Naive thymus-derived CD8-positive, alpha-beta T cell (primary cell): ENCODE measurements at places on chromosomes 1 and 21. TPM values are rescaled to one million over a fixed set of nuclear protein-coding genes. Genes with fewer than 3 reads are reported as not detected.

DNA sequence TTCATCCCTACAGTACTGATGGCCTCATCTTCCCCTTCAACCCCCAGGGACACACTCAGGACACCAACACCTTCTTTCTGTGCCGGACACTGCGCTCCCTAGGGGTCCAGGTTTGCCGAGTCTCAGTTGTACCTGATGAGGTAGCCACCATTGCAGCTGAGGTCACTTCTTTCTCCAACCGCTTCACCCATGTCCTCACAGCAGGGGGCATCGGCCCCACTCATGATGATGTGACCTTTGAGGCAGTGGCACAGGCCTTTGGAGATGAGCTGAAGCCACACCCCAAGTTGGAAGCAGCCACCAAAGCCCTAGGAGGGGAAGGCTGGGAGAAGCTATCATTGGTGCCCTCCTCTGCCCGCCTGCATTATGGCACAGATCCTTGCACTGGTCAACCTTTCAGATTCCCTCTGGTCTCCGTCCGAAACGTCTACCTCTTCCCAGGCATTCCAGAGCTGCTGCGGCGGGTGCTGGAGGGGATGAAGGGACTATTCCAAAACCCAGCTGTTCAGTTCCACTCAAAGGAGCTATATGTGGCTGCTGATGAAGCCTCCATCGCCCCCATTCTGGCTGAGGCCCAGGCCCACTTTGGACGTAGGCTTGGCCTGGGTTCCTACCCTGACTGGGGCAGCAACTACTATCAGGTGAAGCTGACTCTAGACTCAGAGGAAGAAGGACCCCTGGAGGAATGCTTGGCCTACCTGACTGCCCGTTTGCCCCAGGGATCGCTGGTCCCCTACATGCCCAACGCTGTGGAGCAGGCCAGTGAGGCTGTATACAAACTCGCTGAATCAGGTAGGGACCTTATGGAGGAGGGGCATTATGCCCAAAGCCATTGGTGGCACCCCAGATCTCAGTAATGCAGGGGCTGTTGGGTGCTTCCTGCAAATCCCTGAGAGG, 5.1 kb upstream of the LENEP start:
- DNase-seq: no peak

The ARL8A gene
- total RNA-seq: 43.3 TPM

GRCh38 chr1:239706245-239706892, 320.0 kb downstream of the CHRM3 start:
- no peak for DNase-seq

- no peak for DNase-seq
Measured at GRCh38 chr1:91781371-91781825, 104.6 kb downstream of the TGFBR3 start.

- no peak for DNase-seq
Measured at GRCh38 chr1:90314533-90314932, 319.6 kb downstream of the ZNF326 start.
